HL-60 (cell line): ENCODE measurements at places on chromosomes 7 and 10.

DNA sequence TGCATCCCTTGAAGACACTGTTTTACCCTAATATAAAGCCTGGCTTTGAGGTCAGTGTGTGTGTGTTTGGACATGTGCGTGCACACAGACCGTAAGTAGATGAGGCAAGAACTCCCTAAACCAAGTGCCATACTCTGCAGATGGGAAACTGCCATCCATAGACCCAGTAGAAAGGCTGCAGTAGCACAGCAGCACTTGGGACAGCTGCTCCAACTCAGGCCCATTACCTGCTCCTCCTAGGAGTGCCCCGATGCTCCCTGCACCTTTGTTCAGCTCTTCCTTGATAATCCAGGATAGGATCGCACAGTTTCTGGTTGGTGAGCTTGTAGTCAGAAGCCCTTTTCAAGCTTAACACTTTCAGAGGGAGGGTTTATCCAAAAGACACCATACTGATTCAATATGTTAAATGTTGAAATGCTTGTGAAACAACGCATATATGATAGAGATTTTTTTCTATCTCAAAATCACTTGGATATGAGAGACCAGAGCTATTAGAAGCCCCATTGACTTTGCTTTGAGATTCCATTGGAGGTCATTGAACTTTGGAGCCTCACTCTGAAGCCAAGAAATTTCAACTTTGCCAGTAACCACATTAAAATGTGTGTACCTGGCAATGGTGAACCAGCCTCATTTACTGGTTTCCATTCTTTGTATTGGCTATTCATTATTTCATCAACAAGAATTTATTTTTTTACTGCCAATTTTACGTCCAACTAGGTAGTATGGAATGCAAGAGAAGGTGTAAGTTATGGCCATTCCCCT is 757.0 kb upstream of the GALNT17 start:
- no peak for DNase-seq

- no peak for DNase-seq
These were observed 43.1 kb upstream of the GATAD1 start for GRCh38 chr7:92404170-92404614.

DNA sequence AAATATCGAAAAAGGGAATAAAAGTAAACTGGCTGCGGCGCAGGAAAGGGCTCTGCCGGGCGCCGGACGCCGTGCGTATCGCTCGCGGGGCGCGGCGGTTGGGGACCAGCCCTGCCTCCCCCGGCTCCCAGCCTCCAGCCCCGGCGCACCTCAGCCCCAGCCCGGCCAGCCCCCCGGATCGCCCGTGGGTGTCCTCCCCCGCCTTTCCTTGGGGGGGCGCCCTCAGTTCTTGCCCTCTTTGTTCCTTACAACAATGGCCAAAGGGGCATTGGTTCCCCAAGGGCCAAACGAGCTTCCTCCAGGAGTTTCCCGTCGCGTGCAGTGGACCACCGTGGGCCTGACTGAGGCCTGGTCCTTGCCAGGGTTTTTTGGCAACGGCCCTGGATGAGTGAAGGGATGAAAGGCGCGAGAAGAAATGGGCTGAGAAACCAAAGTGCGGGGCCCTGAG is 1.2 kb downstream of the MACROH2A2 start:
- no peak for DNase-seq

DNA sequence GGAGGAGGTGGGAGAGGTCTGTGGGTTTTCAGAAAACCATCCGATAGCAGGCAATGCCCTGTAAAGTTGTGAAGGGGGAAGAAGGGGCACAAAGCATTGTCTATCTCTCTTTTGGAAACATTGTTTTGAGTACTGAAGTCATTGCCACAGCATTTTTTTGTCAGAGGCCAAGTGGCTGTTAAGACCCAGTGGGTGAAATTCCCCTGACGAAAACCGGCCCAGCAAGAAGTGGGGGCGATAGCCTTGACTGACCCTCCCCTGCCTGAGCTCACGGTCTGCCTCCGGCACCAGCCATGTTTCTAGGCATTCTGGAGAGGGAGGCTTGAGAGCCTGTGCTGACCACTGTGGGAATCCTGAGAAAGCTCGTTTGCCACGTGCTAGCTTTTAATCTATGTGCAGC is 144.7 kb downstream of the RPS24 start:
- DNase-seq = no peak

- DNase-seq = no peak
These were observed 78.0 kb upstream of the AGBL3 start for GRCh38 chr7:134908289-134908688.

DNA sequence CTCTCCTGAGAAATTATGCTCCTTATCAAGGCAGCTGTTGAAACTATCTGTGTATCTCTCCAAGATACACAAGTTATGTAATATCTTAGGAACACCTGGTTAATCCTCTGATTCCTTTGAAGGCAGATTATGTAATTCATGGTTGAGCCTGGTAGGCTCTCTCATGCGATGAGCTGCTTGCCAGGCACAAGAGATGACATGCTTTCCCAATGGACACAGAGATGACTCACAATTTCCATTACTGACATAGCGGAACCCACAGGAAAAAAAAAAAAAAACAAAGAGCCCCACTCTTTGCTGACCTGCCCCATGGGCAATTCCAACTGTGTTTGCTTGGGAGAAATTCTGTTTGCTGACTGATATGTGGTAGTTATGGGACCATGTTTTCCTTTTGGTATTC is 736.4 kb upstream of the PHF14 start:
- peak; percentile 6 for DNase-seq

DNA sequence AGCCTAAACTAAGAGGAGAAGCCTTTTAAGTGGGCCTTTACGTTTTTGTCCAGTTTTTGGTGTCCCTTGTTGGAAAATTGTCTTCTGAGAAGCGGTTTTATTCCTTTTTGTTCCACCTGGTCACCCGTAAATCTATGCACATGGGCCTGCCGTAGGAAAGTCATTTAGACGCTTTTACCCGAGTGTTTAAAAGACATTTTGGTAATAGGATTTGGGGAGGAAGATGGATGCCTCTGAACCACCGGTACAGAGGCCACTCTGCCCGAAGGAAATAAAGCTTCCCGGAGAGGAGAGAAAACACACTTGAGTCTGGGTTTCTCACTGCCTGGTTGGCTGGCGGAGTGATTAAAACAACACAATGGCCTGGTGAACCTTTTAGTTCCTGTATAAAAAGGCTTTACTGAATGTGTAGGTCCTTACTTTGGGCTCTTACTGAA is 760 bp downstream of the THNSL1 start:
- DNase-seq = no peak

GRCh38 chr7:2873686-2874551 is 29.8 kb upstream of the GNA12 start:
- DNase-seq = no peak

GRCh38 chr10:60267802-60268201 is 121.9 kb downstream of the ANK3 start:
- no peak for DNase-seq

GRCh38 chr10:23158370-23158769 is 33.7 kb upstream of the PTF1A start:
- DNase-seq = peak; percentile 7

DNA sequence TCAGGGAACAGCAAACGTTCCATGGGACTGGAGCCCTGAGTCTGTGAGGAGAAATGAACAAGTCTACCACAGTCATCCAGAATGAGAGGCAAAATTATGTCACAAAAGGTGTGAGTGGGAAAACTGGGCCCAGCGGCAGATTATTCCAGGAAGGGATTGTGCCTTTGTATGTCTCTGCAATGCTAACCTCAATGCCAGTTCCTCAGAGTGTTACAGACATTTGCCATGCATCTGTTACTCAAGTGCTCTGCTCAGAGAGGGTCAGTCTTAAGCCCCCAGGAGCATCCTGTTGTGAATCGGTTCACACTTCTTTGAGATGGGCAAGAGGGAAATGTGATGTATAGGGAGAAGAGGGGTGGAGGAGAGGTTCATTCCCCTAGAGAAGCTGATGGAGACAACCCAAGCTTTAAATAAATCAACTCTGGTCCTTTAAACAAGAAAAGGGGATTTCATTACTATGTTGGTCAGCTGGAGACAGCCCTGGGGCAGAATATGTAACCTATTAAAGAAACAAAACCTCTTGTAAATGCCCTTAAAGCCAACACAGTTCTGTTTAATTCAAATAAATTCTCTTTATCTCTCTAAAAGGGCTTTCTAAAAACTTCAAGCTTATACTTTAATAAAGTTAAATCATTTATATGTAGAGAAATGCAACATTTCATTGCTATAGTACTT is 85.9 kb upstream of the GRB10 start:
- no peak for DNase-seq

DNA sequence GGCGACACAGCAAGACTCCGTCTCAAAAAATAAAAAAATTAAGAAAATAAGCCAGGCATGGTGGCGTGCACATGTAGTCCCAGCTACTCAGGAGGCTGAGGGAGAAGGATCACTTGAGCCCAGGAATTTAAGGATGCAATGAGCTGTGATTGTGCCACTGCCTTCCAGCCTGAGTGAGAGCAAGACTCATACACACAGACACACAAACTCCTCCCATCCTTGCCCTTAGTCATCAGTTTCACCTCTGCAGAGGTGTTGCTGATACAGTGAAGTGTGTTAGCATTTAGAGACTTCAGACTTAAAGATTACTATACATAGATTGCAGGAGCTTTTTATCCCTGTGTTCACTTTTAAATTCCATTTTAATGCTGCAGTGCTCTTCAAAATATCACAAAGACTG is 5.5 kb upstream of the H2AZ2 start:
- DNase-seq = no peak

- no peak for DNase-seq
These were observed 11.8 kb upstream of the PCGF5 start for GRCh38 chr10:91208642-91209041.

DNA sequence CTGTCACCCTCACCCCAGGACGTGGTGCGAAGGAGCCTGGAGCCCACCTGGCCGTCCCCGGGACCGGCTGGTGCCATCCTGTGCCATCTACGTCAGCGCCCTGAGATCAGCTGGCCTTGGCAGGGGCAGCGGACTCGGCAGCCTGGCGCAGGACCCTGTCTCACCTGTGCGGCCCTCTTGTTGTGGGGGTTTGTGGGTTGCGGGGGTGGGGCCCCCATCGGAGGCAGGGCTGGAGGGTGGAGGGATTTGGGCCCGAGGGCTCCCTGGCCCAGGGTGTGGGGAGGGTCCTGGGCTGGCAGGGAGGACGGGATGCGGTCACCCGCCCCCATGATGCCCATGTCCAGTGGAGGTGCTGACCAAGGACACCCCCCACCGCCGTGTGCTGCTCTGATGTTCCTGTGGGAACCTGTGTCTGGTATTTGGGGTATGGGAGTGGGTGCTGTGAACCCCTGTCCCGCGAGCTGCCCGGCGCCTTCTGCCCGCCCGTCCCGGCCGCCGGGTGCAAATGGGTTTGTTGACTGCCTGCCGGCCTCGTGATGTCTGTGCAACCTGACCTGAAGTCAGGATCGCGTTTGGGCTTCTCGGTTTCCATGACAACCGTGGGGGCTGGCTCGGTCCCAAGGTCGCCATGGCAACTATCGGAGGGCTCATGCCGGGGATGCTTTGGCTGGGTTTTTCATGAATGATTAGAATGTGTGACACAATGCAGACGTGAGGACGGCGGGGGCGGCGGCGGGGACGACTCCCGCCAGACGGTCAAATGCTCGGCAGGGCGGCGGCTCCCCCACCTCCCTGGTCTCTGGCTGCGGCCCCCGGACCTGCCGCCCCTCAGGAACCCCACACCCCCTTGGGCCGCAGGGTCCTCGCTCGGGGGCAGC is 7.3 kb downstream of the MAFK start:
- DNase-seq = peak; percentile 52

GRCh38 chr10:116947841-116948529 is 57.0 kb downstream of the SHTN1 start:
- no peak for DNase-seq

GRCh38 chr10:103545771-103546281 is 52.3 kb downstream of the NEURL1 start:
- no peak for DNase-seq
